ENCODE measurements at places on chromosomes 7 and 10.

DNA sequence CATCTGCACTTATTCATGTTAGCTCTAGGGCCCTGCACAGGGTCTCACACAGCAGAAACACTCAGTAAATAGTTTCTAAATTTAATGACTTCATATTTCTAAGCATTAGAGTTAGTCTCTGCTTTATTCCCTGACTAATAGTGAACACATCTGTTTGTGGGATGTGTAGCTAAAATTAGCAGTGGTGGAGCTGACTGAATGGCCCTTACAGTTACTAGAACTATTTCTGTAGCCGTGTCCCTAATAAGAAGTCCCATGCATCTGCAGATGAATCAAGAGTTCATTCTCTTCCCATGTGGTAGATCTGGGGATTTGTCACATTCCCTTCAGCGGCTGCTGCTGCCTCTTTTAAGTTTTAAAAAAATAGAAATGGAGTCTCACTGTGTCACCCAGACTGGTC lies 11.7 kb downstream of the MAP3K8 start:
- no peak for DNase-seq

DNA sequence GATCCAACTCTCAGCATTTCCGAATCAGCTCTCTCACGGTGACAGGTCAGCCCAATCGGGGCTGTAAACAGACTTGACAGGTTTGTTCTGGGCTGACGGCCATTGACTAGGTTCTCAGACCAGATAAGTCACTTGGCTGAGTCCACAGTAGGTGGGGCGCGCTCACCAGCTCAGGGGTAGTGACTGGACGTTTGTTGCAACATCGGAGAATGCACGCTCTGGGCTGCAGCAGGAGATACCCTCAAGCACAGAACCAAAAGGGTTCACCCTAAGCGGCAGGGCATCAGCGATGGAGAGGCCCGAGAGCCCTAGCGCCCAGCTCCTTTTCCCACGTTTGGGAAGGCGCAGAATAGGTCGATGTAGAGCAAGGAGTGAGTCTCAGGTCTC lies 1.8 kb downstream of the KLLN start:
- DNase-seq = no peak

DNA sequence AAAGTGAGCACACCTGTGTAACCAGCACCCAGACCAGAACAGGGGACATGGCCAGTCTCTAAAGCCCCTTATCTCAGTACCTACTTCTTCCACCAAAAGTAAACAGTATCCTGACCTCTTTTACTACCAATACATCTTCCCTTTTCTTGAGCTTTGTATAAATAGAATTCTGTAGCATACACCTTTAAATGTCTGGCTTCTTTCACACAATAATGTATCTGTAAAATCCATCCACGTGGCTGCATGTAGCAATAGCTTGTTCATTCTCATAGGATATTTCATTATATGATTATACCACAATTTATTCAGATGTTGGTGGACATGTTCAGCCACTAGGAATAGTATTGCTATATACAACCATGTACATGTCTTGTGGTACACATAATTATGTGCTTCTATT lies 40.6 kb downstream of the BTBD16 start:
- DNase-seq = no peak

DNA sequence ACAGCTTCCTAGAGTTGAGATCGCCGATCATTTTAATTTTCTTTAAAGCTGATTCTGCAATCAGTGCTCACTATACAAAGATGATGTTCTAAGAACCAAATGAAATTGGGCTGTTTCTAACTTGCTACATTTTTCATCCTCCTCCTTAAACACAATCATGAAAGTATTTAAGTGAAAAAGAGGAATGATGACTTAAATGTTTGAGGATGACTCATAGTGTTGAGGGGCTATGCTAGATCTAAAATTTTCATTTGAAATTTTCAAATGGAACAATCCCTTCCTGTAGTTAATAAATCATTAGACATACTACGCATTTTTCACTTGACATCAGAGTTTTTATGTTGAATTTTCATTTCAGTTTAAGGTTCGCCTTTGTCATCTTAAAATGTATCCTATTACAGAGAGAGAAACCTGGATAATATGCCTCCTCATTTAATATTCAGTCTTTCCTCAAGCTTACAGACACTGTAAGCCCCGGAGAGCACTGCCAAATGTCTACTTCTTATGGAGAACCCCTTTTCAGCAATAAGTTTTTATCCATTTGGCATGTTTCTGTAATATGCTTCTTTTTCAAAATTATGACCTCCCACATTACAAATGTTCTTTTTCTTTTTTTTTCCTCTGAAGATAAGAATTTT lies 499.6 kb downstream of the MAGI2 start:
- no peak for DNase-seq

- no peak for DNase-seq
Measured at GRCh38 chr10:42877496-42878030, 95.0 kb downstream of the BMS1 start.

GRCh38 chr10:85926986-85927385 lies 439.6 kb downstream of the GRID1 start:
- DNase-seq = no peak

- DNase-seq = no peak
Measured at GRCh38 chr7:140594131-140594691, 46.4 kb downstream of the DENND2A start.

- DNase-seq = no peak
Measured at GRCh38 chr7:28481091-28481926, 69.0 kb downstream of the CREB5 start.

DNA sequence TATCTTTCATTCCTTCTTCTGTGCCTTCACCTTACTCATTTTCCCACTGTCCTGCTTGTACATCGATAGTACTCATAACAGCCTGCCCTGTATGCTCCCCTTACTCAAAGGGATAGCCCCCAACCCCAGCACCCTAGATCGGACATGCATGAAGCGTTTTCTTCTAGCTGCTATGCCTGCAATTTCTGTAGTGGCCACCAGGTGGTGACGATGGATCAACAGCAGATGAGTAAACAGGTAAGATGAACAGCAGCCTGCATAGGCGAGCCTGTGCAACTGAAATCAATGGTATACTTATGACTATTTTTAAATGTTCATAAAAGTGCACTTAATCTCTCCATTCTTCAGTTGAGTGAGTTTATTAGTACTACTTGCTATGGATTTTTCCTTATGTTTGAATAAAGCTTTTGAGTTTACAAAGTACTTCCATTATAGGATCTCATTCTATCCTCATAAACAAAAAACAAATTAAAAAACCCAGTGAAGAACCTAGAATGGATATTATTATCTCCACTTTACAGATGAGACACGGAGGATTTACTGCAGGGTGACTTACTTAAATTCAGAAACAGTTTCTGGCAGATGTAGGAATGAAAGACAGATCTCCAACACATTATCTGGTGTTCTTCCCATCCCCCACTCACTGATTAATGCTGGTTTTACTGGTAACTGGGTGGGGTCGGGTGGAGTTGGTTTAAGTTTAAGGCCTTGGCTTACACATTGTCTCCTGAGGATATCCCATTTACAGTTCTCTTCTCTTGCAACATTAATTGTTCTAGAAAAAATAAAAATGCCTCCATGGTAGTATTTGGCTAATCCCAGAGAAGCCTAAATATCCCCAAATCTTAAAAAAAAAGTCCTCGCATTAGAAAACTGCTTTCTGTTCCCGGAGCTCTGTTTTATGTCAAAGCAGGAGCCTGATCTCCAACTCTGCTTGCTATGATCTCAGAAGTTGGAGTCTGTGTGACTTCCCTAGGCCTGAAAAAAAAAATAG lies 222.1 kb downstream of the GLI3 start:
- no peak for DNase-seq

GRCh38 chr7:99848420-99849216 lies 20.8 kb downstream of the CYP3A43 start:
- no peak for DNase-seq
